ACHN (cell line): ENCODE measurements at places on chromosomes 3 and 15.

GRCh38 chr3:110234831-110235230 is 836.8 kb upstream of the NECTIN3 start:
- no peak for DNase-seq

DNA sequence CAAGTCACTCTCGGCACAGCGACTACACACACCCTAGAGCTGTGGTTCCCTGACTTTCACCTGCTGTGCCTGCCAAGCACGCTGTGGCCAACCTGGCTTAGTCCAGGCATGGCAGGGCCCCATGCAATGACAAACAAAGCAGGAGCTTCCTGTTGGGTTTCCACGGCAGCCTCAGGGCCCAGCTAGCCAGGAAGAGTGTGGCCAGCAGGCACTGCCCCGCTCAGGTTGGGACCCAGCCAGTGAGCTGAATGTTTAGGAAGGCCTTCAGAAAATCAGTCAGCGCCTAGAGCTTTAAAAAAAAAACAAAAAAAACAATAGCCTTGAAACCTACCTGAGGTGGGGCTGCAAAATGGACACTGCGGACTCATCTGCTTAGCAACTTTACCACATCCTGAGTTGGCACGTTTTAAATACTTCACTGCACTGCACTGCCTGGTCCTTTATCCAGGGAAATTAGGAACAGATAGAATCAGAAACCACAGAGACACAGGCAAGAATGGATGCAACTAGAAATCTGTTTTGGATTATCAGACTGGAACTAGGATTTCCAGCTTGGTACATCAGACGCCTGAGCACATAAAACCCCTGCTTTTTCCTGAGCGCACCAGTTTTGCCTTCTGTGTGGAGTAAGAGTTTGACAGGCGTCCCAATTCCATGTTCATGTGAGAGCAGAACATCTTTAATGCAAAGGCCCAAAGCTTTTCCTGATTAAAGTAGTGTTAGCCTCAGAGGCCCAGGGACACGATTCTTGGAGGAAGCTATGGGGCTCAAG is 36.2 kb upstream of the LDHAL6B start:
- no peak for DNase-seq

DNA sequence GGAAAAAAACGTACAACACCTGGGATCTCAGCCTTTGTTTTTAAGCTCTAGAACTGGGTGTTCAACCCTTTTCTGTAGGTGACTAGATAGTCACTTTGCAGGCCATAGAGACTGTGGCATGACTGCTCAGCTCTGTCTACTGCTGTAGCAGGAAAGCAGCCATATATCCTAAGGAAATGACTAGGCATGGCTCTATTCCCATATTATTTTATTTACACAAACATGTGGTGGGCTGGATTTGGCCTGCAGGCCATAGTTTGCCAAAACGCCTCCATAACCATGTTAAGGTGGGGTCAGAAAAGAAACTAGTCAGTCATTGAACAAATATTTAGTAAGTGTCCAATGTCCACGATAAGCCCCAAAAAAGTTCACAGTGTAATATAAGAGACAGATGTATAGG is 452.5 kb downstream of the MCTP2 start:
- DNase-seq: no peak

- DNase-seq: no peak
Measured at GRCh38 chr15:98902931-98903330, 104.7 kb downstream of the PGPEP1L start.

- peak; percentile 54 for DNase-seq
Measured at GRCh38 chr15:56821721-56822425, 88.6 kb upstream of the ZNF280D start.

DNA sequence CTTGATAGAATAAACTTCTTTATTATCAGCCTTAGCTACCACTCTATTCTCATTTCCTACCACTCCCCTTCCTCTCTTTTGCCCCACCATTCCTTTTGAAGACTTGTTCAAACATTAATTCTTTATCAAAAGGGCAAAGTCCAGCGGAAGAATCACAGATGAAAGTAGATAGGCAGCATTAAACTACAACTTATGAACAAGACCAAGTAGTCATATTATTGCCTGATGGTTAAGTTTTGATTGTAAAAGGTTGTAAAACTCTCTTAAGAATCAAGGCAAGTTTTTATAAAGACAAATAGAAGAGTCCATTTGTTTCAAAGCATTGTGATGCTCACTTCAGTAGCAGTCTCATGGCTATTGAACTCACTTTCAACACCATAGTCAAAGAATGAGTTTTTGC is 22.4 kb upstream of the TGFBR2 start:
- DNase-seq: no peak

DNA sequence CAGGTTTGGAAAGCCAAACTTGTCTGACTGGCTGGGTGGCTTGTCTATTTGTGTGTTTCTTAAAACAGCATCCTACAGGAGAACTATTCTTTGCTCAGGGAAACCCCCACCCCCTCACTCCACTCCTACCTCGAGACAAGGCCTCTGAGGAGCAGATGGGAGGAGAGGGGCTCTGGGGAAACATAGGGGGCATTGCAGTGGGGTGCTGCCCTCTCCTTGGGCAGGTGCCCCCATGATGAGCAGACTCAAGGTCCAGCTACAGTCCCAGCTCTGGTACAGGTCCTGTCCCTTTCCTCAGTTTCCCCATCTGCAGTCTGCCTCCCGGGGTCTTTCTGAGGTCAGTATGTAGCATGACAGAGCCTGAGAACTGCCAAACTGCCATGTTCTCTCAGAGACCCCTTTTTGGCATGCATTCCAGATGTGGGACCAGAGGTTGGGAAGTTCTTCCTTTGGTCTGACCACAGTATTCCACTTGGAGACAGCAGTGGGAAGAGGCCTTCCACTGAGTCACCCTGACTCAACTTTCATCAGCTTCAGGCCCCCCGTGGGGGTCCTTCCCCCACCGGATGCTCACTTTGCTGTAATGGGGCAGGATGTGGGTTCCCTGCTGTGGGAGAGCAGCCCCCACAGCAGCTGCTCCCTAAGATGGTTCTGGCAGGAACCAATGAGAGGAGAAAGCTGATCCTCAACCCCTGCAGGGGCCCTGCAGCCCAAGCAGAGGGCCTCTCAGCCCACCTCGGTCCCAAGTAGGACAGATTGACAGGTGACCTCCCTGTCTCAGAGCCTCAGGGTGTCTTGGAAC is 32.3 kb upstream of the CYP11A1 start:
- no peak for DNase-seq

DNA sequence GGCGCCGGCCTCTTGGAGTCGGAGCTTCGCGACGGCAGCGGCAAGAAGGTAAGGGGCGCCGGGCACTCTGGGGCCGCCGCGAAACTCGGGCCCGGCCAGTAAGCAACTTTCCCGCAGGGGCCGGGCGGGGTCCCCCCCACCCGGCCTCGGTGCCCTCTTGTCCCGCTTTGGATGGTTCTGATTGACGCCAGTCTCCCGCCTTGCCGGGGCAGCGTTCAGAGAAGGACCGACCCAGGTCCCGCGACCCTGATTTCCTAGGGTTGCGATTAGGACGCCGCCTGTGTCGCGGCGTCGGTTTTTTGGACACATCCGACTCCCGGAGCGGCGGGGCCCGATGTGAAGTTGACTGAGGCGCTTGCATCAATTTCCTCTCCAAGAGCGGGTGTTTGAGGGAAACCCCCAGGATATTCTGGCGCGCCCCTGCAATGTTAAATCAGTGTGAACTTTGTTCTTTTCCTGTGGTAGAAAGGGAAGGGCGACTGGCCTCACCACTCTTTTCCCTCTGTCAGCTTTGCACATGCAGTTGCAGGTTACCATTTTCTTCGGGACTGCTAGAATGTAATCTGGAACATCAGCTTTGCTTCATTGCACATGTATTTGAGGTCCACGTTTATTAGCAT is 755 bp downstream of the PDE8A start:
- peak; percentile 22 for DNase-seq

DNA sequence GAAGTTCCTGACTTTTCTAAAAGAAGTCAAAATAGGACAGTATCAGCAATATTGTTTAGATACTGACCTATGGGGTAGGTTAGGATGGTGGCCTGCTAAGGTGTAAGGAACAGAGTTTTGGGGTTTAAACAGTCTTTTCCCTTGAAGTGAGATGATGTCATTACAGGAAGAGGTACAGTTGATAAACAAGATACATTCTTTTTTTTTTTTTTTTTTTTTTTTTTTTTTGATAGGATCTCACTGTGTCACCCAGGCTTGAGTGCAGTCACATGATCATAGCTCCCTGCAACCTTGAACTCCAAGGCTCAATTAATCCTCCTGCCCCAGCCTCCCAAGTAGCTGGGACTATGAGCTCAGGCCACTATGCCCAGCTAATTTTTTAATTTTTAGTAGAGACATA is 33.3 kb downstream of the SLC25A36 start:
- DNase-seq: no peak

DNA sequence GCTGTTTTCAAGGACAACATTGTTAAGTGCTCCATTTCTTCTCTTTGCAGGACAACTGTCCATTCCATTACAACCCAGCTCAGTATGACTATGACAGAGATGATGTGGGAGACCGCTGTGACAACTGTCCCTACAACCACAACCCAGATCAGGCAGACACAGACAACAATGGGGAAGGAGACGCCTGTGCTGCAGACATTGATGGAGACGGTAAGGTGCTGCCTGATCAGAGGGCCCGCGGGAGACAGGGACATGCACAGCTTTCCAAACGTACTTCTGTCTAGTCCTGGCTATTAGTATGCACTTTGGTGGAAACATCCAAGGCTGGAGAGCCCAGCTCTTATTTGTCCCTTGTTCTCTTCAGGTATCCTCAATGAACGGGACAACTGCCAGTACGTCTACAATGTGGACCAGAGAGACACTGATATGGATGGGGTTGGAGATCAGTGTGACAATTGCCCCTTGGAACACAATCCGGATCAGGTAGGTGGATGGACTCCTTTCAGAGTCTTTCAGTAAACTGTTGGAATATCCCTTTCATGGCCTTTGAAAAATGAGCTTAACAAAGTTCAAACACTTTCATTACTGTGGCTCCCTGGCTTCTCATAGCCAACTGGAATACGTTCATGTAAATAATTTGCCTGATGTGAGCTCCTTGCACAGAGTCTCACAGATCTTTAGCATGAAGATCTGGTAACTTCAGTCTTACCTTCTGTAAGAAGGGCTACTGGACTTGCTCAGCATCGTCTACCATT is 10.4 kb downstream of the THBS1 start:
- DNase-seq: peak; percentile 17
